Gastrocnemius medialis (tissue), 4 donors: ENCODE measurements at places on chromosomes 16 and 17. TPM values are rescaled to one million over a fixed set of nuclear protein-coding genes. Genes with fewer than 3 reads are reported as not detected.

- H3K36me3 ChIP-seq, result no peaks in the 10 kb centered on the region
- peak overlapping the region; percentile 81 for H3K27ac ChIP-seq
- H3K27me3 ChIP-seq, result no peaks in the 10 kb centered on the region
- no peak for DNase-seq
- H3K4me3 ChIP-seq, result no peak overlapping the region
Observed at GRCh38 chr17:3890878-3891219, 2.0 kb downstream of the CAMKK1 start.

- peak; percentile 28 for DNase-seq
- no peak overlapping the region for H3K27ac ChIP-seq
- H3K4me3 ChIP-seq, result no peak overlapping the region
- peaks cover 17% of the 10 kb centered on the region for H3K4me1 ChIP-seq
- H3K27me3 ChIP-seq, result no peaks in the 10 kb centered on the region
Observed at GRCh38 chr17:81253358-81254131, 14.4 kb downstream of the NDUFAF8 start.

DNA sequence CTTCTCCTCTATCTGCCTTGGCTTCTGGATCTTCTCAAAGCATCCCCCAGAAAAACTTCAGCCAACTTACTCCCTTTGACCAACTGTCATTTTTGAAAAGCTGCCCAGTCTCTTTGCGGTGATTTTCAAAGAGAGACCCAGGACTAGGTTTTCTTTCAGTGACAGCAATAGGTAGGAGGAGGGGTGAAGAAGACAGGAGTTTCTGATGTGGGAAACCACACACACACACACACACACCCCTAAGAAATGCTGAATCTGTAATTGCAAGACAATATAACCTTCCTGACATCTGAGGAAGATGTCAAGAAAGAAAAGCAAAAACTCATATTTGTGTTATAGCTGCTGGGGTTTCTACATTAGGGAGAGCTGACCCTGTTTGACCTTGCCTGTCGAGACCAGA is 5.2 kb downstream of the FAM20A start:
- DNase-seq, result no peak
- H3K4me3 ChIP-seq, result no peak overlapping the region

DNA sequence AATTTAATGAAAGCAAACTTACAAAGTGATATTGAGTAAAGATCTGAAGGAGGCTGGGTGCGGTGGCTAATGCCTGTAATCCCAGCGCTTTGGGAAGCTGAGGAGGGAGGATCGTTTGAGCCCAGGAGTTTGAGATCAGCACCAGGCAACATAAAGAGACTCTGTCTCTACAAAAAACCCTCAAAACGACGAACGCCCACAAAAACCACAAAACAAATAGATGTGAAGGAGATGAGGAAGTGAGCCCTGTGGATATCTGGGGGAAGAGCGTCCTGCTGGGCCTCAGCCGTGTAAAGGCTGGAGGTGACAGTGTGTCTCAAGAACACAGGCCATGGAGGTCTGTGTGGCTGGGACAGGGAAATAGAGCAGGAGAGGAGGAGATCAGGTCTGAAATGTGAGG is 68.8 kb downstream of the ITFG1 start:
- H3K36me3 ChIP-seq, result no peaks in the 10 kb centered on the region
- H3K27ac ChIP-seq, result peak overlapping the region; percentile 24
- H3K27me3 ChIP-seq, result no peaks in the 10 kb centered on the region

The DHRS7C gene
- 64.6 TPM for total RNA-seq

DNA sequence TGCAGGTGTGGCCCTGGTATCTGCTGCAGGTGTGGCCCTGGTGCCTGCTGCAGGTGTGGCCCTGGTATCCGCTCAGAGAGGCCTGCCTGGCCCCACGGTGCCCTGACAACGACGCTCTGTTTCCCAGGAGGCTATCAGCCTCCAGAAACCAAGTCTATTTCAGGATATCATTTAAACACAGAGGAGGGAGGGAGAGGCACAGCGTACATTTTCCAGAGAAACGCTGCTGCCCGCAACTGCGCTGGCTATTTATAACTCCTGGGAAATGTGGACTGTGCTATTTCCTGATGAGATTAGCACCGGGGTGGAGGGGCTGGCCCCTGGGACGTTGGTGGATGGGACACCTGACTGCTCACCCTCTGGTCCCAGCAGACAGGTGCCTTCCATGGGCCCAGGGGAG is 22.5 kb downstream of the TIMM22 start:
- H3K36me3 ChIP-seq, result no peaks in the 10 kb centered on the region
- H3K4me1 ChIP-seq, result no peaks in the 10 kb centered on the region
- no peaks in the 10 kb centered on the region for H3K27me3 ChIP-seq
